ENCODE measurements at places on chromosomes 16 and 17.

- no peak for DNase-seq
These were observed 29.9 kb downstream of the BAIAP2 start for GRCh38 chr17:81064678-81065475.

DNA sequence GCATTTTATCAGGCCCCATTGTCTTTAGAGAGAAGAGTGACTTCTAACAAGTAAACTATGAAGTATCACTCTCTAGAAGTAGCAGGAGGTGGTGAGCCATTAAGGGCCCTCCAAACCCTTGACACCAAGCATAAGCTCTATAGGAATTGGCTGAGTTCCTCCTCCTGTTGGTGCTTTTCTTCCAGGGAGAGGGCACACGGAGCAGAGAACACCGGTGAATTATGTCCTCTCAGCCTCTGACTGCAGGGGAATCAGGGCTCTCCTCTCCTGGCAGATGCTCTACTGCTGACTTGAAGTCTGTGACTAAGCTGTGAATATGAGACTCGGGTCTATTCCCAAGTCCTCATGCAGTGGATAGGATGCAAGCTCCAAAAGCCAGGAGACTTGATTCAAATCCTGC lies 32.3 kb downstream of the CHD9 start:
- no peak for DNase-seq

GRCh38 chr16:27217256-27217655 lies 13.9 kb downstream of the KDM8 start:
- DNase-seq = no peak

GRCh38 chr17:8001976-8002720 lies at the start of gene GUCY2D:
Gene GUCY2D (plus strand): TSS chr17:8002615. CDS start chr17:8003048, 433 bp downstream.
- DNase-seq = no peak

- no peak for DNase-seq
These were observed 2.0 kb upstream of the NTAN1 start for GRCh38 chr16:15057681-15058417.

- no peak for DNase-seq
These were observed 500 bp downstream of the MAF start for GRCh38 chr16:79599837-79600637.

GRCh38 chr17:5780476-5780875 lies 196.2 kb upstream of the NLRP1 start:
- no peak for DNase-seq

- DNase-seq = no peak
These were observed 39.4 kb downstream of the TUBD1 start for GRCh38 chr17:59853168-59853918.

DNA sequence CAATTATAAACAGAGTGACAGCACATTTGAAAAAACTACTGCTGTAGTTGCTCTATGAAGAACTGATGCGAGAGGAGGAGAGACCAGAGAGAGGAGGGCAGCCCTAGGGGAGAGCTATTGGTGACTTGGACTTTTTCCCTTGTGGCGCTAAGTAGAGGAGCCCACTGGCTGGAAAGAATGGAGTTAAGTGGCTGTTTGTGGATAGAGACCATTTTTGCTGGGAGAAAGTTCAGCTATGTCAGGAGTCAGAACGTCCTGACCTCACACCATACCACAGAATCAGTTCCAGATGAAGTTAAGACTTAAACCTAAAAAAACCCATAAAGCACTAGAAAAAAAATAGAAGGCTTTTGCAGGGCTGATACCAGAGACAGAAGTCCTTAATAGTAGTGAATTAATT lies 2.0 kb downstream of the POLR2A start:
- DNase-seq = no peak

DNA sequence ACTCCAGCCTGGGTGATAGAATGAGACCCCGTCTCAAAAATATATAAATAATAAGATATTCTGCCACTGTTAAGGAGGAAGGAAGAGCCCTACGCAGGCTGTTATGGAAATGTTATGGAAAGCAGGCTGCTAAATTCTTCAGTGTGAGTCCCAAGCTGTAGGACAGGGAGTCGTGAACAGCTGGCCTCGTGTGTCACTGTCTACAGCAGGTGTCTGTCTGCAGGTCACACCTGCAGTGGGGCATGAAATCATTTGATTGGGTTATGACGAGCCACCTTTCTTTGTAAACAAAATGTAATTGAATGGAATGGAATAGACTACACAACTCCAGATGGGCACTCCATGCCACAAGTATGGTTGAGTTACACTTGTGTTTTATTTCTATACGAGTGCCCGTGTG lies 15.6 kb upstream of the LITAF start:
- DNase-seq = no peak

DNA sequence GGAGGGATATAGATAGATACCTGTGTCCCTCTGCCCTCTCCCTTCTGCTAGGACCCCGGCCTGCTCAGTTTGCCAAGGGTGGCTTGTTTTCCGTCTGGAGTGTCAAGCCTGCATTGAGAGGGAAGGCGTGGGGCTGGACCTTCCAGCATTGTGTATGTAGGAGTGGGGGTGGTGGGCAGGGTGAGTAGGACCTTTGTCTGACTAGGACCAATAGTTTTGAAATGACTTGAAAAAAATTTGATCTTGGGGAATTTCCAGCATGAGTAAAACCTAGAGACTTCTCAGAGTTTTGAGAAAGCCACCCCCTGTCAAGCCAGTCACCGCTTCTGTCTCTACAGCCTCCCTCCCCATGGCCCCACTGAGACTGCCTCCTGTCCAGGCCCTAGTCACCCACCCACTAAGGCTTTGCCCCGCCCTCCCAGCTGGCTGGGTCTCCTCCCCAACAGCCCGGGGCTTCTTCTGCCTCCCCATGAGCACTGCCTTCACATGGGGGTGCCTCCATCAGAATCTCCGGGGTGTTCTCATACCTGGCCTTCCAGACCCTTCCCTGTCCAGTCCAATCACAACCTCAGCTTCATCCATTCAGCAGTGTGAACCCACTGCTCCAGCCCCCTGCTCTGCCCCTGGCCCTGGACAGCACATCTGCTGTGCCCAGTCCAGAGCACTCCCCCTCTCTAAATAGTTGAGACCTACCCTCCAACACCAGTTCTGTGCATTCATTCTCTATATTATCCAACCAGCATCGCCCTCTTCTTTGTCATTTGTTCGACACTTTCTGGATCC lies 207.0 kb downstream of the MSI2 start:
- no peak for DNase-seq

DNA sequence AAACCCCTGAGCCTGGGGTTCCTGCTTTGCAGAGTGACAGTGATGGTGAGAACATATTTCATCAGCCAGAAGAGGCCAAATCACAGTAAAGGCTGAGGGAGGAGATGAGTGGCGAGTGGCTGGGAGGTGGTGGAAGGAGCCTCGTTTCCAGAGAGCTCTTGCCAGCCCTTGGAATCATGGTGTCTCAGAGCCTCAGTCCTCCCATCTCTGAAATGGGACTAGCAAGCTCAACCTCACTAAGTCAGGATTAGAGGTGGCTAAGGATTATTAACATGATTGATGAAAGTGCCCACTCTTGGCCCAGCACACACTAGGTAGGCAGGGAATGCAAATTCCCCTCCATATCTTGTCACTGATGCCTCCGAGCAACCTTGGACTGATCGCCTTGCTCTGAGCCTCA lies 43.0 kb downstream of the IL4R start:
- DNase-seq = no peak

DNA sequence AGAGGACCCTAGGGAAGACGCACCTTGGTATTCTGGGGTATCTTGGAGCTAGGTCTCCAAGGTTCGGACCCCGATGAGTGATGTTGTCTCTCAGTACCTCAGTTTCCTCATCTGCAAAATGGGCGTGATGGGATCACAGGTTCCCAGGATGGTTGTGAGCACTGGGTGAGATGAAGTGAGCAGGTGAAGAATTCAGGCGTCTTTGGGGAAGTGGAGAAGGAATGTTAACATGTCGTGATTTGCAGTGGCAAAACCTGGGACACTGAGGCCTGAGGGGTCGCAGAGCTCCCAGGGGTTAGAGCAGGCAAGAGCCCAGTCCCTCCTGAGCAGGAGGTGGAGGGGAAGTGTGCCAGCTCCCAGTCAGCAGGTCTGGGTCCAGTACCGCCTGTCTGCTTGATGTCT lies 215.1 kb upstream of the GSE1 start:
- DNase-seq = no peak

DNA sequence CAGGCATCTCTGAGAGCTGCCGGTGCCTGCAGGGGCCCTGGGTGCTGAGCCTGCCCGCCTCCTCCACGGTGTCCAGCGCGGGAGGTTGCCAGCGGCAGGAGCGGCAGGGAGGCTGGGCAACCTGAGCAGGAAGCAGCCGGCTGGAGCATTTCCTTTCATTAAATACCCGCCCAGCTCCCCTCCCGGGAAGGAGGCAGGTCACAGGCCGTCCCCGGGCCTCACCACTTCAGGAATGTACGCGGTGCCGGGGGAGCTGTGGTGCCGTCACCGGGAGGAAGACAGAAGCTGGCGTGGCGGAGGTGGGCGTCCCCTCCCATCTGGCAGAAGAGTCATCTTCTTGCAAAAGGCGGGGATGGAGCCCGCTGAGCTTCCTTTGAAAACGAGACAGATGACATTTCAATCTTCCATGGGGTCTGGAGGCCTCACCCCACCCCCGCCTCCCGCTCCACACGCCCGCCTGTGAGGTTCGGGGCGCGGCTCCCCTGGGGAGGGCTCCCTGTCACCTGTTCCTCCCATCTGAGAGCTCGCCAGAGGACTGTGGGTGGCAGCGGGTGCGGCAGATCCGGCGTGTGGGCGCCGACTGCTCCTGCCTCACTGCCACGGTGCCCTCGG lies 16.0 kb downstream of the SOX8 start:
- no peak for DNase-seq

- DNase-seq = no peak
These were observed 15.0 kb downstream of the HASPIN start for GRCh38 chr17:3738562-3739295.

DNA sequence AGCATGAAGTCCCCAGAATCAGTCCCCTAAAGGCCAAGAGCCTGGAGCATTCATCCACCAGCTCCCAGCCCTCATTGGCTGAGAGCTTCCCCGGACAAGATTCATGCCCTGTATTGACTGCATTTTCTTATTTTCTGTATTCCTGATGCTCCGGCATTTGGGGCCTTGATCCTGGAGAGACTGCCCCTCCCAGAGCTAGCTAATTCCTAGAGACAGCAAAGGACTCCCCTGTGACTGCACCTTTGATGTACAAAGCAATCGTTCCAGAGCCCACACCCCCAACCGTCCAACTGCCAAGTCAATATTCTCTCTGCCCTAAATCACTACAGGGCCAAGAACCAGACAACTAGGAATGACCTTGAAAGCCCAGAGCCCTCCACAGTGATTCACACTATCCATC lies 93.4 kb upstream of the CDH5 start:
- no peak for DNase-seq

- no peak for DNase-seq
These were observed 11.7 kb downstream of the ARL2BP start for GRCh38 chr16:57256601-57257395.
